ENCODE measurements at places on chromosomes 7 and 10.

DNA sequence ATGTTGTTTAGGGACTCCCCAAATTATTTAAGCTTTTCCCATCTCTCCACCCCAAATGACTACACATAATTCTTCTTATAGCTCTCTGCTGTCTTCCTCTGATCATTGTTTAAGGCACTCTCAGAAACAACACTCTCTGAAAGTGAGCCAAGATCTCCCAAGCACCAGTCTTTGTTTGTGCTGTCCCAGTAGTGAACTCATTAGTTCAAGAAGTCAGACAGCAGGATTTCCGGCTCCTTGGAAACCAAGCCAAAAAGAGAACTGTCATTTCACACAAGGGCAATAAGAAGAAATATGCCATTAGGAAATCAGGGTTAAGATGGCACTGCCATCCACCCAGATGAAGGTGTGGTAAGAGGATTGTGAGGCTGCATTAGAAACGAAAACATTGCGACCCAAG, 83.1 kb downstream of the FZD1 start:
- no peak overlapping the region for H3K27ac ChIP-seq
- H3K4me3 ChIP-seq, result no peak overlapping the region
- peaks cover 3% of the 10 kb centered on the region for H3K27me3 ChIP-seq
- no peaks in the 10 kb centered on the region for H3K4me1 ChIP-seq
- H3K36me3 ChIP-seq, result no peaks in the 10 kb centered on the region

GRCh38 chr7:24580283-24580946, 7.2 kb downstream of the PALS2 start:
- no peaks in the 10 kb centered on the region for H3K36me3 ChIP-seq
- no peaks in the 10 kb centered on the region for H3K4me1 ChIP-seq
- no peak overlapping the region for H3K4me3 ChIP-seq
- H3K27ac ChIP-seq, result no peak overlapping the region

- no peak overlapping the region for H3K27ac ChIP-seq
- DNase-seq, result no peak
- no peak overlapping the region for H3K4me3 ChIP-seq
- H3K36me3 ChIP-seq, result no peaks in the 10 kb centered on the region
- no peaks in the 10 kb centered on the region for H3K4me1 ChIP-seq
- no peaks in the 10 kb centered on the region for H3K27me3 ChIP-seq
These were observed 382.4 kb downstream of the BBS9 start for GRCh38 chr7:33511778-33512177.

DNA sequence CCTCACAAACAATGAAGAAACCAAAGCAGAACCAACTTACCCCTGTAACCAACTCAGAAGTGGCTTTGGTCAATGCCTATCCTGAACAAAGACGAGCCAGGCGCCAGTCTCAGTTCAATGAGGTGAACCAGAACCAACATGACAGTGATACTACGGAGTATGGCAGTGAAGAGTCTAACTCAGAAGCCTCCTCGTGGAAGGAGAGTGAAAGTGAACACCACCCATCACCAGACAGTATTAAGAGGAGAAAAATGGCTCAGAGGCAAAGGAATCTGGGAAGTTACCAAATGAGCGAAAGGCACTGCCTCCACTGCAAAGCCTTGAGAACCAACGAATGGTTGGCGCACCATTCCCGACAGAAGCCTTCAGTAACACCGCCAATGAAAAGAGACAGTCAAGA, 8.4 kb downstream of the SSMEM1 start:
- no peak for DNase-seq
- H3K27ac ChIP-seq, result no peak overlapping the region
- H3K4me3 ChIP-seq, result no peak overlapping the region
- H3K36me3 ChIP-seq, result no peaks in the 10 kb centered on the region
- no peaks in the 10 kb centered on the region for H3K27me3 ChIP-seq
- H3K4me1 ChIP-seq, result no peaks in the 10 kb centered on the region

DNA sequence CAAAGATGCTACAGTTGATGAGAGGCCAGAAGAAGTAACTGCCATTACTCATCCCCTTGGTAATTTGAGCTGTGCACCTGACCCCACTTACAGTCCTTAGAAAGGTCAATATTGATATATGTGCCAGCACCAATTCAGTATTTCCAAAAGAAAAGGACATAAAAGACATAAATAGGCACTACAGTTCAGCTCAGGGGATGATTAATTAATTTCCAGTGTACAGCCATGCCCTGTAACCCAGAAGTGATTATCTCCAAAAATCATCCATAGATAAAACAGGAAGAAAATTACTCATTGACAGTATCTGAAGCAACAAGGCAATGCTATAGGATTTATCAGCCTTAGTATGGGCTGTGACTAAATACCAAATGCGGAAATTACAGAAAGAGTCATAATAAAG, 82.4 kb downstream of the PHYHIPL start:
- H3K4me1 ChIP-seq, result no peaks in the 10 kb centered on the region
- DNase-seq, result no peak
- no peaks in the 10 kb centered on the region for H3K27me3 ChIP-seq
- H3K4me3 ChIP-seq, result no peak overlapping the region
- no peaks in the 10 kb centered on the region for H3K36me3 ChIP-seq
- H3K27ac ChIP-seq, result no peak overlapping the region

All from H1 (cell line).